ENCODE measurements at places on chromosomes 11 and 22.

DNA sequence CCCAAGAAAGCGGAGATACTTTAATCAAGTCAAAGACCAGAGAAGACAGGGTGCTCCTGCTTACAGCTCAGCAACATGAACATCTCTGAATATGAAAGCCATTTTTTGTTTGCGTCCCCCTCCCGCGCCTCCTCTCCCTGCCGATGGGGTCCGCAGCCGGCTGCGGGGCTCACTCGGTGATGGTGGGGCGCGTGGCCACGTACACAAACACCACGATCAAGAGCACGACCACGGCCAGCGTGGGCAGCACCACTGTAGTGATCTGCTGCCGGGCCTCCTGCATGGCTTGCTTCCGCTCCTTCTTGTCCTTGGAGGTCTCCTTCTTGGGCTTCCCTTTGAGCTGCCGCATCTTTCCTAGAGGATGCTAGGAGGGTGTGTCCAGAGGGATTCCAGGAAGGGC lies 64.3 kb downstream of the SMCO4 start:
- DNase-seq, result no peak

- DNase-seq, result peak; percentile 36
These were observed 41.5 kb downstream of the CSTPP1 start for GRCh38 chr11:46978005-46978491.

DNA sequence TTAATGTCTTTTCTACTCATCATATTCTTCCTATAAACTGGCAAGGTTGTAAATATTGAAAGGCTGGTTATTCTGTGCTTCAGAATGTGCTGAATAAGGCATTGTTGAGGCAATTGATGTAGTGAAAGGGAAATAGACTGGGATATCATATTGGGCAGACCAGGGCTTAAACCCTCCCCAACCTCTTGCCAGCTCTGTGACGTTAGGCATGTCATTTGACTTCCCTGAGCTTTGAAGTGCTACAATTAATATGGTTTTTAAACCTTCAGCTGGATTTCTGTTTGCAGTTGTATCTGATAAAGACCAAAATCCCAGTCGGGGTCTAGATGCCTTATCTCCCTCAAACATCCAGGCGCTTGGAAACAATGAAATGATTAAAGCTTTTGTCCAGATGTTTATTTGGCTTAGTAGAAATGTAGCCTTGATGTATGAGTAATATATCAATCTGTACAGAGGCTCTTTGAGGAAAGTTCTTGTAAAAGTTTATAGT lies 208.1 kb downstream of the DBX1 start:
- DNase-seq, result no peak

DNA sequence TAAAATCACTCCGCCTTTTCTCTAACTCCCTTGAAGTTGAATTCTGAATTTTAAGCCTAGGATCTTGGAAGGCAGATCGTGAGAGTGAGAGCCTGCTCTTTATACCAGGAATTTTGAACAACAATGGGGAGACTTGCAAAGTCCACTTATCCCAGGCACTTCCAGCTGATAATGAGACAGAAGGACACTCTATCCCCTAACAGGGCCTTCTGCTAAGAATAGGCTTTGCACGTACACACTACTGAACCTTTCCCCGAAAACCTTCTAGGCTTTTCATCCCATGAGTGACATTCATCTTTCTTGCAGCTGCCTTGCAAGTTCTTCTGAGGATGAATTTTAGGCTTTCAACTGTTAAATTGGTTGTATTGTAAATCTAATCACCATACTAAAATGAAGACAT lies 44.0 kb upstream of the WT1 start:
- no peak for DNase-seq

DNA sequence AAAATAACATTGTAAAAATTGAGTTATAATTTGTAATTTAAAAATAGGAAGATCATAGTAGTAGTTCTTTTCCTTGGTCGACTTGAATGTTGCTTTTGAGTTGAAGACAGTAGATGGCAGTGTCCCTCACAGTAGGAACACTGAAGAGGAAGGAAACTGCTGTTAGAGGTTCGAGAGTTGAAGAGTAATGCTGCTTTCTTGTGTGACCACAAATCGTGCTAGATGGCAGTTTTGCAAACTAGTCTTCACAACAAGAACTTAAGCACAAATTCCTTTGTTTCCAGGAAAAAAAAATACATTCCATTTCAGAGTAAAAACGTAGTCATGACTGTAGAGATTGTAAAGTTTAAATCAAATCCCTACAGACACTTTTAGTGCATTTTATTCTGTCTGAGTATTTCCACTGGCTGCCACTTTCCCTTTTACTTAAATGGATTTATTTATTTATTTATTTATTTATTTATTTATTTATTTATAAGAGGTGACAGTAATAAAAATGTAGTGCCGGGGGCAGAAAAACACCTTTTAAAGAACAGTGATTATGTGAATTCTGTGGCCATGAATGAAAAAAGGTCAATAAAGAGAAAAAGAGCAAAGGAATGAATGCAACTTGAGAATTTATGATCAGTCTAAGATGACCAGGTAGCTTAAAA lies 54.6 kb downstream of the SPECC1L start:
- DNase-seq, result peak; percentile 93

DNA sequence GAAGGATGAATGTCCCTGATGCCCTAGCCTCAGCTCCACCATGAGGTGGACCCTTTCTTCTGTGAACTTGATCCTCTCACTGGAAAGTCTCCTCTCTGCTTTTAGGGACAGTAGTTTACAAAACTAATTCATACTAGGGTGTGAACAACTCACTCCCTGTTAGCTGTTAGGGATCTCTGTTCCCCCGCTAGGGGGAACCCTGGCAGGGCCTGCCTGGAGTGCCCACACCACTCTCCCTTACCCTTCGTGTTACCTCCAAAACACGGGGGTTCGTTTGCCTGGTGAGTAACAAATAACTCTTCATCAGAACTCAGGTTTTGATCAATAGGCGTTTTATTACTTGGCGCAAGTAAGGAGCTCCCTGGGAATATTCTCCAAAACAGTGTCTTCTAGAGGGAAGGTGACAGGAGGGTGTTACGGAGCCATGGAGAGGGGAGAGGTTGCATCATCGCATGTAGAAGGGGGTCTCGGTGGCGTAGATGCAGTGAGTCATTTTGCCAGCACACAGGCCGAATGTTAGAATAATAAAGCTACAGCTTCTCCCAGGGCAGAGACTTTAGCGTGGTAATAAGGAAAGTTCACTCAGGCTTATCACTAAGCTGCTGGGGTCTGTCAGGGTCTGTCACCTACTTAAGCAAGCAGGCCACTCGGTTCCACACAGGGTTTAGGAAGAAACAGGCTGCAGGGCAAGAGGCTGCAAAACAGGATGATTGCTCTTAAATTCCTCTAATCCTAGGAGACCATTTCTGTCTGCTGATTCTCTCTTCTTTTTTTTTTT lies 45.8 kb downstream of the C11orf96 start:
- peak; percentile 73 for DNase-seq

- no peak for DNase-seq
These were observed 24.4 kb downstream of the ADAMTS8 start for GRCh38 chr11:130403967-130404366.

DNA sequence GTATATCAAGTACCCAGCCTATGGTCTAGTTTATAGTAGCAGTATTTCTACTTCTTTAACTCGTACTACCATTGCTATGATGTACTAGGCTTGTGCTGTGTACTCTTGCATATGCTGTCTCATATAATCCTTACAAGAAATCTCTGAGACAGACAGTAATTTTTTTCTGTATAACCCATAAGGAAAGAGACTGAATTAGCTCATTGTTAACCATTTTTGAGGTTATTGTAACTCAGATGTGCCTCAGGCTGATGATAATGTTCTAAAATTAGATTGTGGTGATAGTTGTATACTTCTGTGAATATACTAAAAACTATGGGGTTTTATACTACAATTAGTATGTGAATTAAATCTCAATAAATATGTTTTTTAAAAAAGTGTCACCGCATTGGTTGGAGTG lies 112.2 kb upstream of the RRM1 start:
- peak; percentile 6 for DNase-seq

DNA sequence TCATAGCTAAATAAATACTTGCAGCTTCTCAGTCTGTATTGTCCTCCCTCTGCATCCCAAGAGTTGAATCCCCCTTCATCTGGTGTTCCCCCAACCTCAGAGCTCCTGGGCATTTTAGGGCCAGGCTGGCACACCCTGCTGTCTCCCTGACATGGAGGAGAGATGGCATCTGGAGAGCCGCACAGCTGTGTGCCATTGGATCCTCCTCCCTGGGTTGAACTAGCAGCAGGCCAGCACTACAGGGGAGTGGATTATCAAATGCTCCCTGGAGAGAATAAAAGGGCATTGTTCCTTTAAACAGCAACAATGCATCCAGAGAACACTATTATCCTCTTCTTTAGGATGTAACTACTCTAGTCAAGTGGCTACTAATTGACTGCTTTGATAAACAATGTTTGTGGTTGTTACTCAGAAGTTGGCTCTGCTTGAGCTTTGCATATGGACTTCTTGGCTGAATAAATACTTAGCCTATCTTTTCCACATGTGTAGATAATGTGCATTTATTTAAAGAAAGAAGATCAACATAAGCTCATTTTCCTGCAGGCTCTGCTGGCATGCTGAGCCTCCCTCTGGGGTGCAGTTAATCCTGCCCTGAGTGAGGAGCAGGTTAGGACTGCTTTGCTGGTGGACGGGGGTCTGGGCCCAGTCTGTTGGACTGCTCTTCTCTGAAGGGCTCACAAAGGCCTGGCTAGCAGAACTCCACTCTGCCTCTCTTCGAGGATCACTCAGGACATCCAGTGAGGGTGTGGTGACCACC lies 897.2 kb downstream of the TBC1D22A start:
- DNase-seq, result no peak

- DNase-seq, result no peak
These were observed 6.7 kb upstream of the LRFN4 start for GRCh38 chr11:66850235-66850587.

DNA sequence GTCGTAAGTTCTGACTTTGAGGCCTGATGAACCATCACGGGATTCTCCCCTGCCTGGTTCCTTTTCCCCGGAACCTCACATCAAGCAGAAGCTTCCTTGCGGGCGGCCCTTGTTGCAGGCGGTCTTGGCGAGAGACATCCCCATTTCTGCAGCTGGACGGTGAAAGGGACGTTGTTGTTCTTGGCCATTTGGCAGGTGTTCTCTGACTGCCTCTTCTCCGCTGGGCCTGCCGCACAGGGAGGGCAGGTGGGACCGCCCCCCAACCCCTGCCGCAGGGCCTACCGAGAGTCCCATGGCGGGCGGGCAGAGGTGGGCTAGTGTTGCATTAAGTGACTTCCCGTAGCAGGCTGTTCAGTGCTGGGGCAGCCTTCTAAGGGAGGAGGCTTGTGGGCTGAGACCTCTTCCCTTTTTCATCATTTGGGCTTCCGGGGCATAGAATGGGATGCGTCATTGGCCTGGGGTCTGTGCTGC lies 26.9 kb upstream of the GRAMD4 start:
- DNase-seq, result no peak
